ENCODE measurements at places on chromosomes 2 and 18.

- DNase-seq = no peak
Measured at GRCh38 chr2:214293593-214293992, 117.3 kb upstream of the VWC2L start.

DNA sequence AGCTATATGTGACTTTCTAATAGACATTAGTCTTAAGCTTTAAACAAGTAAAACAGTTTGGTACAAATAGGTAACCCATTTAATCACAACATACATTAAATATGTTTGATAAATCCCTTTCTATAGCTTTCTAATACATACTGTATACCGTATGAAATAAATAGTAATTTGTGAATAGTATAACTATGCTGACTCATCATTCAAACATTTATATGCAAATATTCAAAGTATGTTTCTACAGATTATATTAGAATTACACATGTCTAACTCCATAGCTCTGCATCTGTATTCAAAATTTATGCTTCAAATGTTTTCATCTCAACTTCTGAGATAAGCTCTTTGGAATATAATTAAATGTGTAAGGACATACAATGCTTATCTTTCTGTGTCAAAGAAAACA is 142.7 kb upstream of the ZNF804A start:
- DNase-seq = no peak

- no peak for DNase-seq
Measured at GRCh38 chr2:229339618-229340017, 68.5 kb upstream of the PID1 start.

DNA sequence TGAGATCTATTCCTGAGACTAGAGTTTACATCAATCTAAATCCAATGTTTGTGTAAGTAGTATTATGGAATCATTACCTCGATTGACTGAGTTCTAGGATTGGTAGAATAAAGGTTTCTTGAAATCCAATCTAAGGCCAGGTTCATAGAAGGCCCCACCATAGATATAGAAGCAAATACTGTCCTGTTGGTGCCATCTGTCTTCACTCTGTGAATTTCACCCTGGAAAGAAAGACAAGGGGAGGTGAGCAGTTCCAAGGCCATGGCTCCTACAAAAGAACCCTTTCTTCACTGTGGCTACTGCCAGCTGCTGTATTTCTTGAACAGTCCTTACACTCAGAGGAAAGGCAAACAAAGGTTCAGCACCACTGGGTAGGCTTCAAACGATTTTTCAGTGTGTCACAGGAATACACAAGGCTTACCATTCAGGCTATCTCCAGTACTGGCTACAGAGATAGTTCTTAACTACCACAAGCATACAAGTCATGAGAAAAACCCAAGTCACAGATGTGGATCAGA is 137.0 kb downstream of the LRP2 start:
- no peak for DNase-seq

DNA sequence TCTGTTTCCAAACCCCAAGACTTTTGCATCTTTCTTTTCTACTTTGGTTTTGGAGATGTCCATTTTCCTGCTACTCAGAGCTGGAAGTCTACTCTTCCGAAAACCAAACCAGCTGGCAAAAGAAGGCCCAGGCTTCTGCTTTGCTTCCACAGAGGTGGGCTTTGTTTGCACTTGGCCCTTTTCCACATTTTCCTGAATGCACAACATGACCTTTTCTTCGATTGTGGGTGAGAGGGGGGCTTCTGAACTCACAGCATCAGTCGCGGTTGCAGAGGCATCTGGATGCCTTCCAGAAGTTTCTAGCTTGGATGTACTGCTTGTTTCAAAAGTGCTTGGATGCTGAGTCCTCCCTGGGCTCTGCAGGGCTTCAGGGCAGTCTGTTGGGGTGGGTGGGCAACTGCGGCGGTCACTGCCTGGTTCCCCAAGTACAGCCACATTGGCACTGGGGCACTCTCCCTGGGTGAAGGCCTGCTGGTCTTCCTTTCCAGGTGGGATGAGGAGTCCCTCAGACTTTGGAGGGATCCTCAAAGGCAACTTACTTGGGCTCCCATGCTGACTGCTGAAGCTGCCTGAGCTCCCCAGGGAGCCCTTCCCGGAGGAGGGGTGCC is 112.3 kb upstream of the LYPD1 start:
- no peak for DNase-seq

DNA sequence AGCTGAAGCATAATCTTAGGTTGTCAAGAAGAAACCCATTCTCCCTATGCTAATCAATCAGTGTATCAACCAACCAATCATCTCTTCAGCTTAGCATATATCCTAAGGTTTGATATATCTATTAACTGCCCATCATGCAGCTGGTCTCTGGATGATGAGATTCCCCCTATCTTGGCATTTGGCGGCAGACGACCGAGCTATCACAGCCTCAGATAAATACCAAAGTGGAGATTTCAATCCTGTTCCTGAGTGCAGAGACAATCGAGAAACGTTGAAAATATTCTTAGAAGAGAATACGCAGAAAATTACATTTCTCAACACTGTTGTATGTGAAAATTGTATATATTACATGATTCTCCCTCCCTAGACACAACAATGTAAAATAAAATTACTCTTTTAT is 259.0 kb upstream of the SIX3 start:
- DNase-seq = no peak

- DNase-seq = no peak
Measured at GRCh38 chr2:69190743-69191404, 177.9 kb downstream of the ANTXR1 start.

DNA sequence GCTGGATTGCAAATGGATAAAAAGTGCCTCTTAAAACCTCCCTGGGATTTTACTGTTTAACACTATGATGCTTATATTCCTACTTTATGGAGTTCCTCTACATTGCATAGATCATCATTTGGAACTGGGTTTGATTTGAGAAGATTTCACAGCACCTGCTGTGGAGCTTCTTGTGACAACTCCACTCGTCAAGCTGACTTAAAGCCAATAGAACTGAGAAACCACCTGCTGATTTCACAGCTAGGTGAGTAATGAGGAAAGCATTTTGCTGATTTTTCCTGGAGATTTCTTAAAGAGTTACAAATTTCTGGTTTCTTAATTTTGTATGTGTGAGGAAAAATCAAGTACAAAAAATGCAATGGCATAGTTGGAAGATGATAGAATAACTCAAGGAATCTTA is 739.1 kb upstream of the LRRTM1 start:
- no peak for DNase-seq

DNA sequence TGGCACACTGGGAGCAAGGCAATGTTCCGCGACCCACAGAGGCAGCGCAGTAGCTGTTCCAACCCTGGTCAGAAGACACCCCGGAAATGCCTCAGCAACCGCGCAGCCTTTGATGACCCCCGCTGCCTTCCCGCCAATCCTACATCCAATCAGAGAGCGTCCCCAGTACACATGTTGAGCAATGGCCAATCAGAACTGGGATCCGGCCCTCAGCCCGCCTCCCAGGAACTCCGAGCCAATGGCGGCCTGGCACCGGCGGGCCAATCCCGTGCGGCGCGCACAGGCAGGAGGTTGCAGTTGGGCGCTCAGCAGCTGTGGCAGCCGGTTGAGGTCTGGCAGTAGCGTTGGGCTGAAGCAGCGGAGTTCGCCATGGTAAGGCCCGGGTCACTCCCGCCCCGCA is at the start of gene TUBA3D:
TUBA3D (plus strand) TSS at position 289 of the 400 bp plus-strand sequence; CDS start at position 370, 81 bp downstream.
- no peak for DNase-seq

- DNase-seq = no peak
Measured at GRCh38 chr2:8121826-8122513, 559.9 kb upstream of the ID2 start.

GRCh38 chr2:124810132-124810531 is 785.0 kb downstream of the CNTNAP5 start:
- DNase-seq = peak; percentile 21

GRCh38 chr2:127086990-127087790 is 19.8 kb downstream of the BIN1 start:
- peak; percentile 93 for DNase-seq

GRCh38 chr2:193556766-193557470 is 1362.2 kb upstream of the TMEFF2 start:
- DNase-seq = peak; percentile 51

GRCh38 chr2:7755879-7756278 is 838.7 kb downstream of the RNF144A start:
- no peak for DNase-seq

DNA sequence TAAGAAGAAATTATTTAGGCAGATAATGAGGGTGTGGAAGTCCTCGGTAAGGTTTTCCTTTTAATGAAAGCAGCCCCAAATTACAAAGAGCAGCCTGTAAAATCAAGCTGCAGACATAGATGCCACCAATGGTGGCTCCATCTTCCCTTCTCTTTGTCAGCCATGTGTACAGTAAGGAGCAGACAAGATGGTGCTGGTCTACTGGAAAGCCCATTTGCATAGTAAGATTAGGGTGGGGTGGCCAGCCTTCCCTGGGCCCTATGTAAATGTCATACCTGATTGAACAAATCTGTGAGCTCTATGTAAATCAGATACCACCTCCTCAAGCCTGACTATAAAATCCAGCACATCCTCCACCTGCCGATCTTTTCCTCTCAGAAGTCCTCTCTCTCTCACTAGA is 154.4 kb upstream of the SERTAD2 start:
- DNase-seq = no peak

GRCh38 chr18:9096007-9096371 is 6.5 kb upstream of the NDUFV2 start:
- no peak for DNase-seq

GRCh38 chr2:157169889-157170288 is 87.6 kb upstream of the GALNT5 start:
- DNase-seq = no peak

- peak; percentile 54 for DNase-seq
Measured at GRCh38 chr2:162197069-162197825, 45.2 kb upstream of the GCG start.

DNA sequence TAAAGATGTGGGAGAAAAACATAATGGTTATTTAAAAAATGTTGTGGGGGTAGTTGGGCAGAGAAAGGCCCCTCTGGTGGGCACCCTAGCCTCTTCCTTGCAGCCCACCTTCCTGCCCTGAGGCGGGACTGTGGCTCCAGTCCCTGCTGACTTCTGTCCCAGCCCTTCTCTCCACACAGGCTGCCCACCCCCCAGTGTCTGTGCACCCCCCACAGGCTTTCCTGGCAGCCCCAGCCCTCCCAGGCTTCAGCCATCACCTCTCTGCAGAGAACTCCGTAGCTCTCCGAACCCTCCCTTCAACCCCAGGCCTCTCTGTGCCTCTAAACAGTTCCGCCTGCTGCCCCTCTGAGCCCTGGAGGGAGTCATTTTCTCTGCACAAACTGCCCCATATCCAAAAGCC is 75.4 kb downstream of the DYSF start:
- DNase-seq = no peak

- peak; percentile 10 for DNase-seq
Measured at GRCh38 chr2:186697536-186697935, 3.7 kb downstream of the FAM171B start.

DNA sequence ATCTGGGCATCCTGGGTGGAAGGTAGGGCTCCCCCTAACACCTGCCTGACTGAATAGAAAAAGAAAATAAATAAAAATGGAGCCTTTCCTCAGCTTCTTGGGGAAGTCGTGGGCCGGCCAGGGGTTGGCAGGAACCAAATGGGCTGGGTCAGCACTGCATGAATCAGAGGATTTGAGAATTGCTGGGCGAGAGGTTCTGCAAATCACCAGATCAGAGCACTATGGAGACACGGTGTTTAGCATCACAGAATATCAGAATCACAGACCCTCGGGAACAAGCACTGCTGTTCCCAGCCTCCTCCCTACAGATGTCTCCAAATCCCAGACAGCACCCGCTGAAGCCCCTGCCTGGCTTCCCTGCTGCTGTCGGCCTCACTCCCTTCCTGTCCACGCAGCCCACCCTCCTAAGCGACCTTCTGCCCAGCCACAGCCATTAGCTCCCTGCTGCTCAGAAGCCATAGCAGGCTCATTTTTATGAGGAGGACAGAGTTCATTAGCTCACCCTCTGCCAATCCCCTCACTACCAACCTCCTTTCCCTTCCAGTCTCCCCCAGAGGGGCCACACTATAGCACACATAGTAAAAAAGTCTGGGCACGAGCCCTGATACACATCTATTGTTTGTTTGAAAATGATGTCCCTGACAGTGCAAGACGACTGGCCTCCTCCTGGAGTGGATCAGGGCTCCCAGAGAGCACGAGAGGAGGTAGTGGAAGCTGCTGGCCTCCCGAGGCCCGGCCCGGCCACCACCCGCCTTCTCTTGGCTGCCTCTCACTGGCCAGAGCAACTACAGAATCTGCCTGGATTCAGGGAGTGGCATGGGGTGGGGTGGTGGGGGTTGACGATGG is 64.6 kb upstream of the TAF1B start:
- DNase-seq = no peak

- DNase-seq = peak; percentile 83
Measured at GRCh38 chr18:44229693-44230108, 451.0 kb upstream of the SETBP1 start.

DNA sequence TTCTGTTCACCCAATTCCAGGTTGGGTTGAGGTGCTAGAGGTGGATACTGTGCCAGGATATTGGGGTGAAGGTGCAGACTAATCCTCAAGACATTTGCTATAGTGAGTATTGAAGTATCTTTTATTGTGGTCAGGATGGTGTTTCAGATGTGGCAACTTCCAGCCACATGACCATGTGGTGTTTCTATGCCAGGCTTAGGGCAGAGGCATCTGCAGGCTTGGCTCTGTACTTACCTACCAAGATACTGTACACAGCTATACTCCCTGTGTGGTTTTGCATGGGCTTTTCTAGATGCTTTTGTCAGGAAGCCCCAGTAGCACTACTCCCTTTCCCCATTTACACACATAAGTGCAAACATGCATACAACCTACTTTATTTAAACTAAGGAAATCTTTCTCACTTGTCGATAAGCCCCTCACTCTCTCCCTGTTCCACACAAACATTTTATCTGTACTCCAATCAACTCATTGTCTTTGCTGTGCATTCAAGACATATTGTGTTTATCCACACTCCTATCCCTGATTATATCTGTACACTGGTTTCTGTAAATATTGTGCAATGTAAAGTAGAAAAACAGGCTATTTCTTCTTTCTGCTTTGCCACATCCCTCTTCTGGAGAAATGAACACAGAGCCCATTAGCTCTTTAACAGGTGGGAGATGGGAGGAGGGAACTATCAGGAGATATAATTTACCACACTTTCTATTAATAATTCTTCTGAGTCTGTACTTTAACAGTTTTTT is 12.3 kb downstream of the ARL6IP6 start:
- peak; percentile 38 for DNase-seq

DNA sequence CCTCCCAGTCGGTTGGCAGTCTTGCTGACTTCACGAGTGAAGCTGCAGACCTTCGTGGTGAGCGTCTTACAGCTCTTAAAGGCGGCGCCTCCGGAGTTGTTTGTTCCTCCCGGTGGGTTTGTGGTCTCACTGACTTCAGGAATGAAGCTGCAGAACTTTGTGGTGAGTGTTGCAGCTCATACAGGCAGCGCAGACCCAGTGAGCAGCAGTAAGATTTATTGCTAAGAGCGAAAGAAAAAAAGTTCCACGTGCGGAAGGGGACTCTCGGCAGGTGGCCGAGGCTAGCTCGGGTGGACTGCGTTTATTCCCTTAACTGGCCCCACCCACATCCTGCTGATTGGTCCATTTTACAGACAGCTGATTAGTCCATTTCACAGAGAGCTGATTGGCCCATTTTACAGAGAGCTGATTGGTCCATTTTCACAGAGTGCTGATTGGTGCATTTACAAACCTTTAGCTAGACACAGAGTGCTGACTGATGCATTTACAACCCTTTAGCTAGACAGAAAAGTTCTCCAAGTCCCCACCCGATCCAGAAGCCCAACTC is 240.3 kb downstream of the LRATD1 start:
- DNase-seq = no peak
